ENCODE measurements at places on chromosomes 3 and 15.

GRCh38 chr3:197300361-197300760 is 1.9 kb upstream of the DLG1 start:
- no peak for DNase-seq

DNA sequence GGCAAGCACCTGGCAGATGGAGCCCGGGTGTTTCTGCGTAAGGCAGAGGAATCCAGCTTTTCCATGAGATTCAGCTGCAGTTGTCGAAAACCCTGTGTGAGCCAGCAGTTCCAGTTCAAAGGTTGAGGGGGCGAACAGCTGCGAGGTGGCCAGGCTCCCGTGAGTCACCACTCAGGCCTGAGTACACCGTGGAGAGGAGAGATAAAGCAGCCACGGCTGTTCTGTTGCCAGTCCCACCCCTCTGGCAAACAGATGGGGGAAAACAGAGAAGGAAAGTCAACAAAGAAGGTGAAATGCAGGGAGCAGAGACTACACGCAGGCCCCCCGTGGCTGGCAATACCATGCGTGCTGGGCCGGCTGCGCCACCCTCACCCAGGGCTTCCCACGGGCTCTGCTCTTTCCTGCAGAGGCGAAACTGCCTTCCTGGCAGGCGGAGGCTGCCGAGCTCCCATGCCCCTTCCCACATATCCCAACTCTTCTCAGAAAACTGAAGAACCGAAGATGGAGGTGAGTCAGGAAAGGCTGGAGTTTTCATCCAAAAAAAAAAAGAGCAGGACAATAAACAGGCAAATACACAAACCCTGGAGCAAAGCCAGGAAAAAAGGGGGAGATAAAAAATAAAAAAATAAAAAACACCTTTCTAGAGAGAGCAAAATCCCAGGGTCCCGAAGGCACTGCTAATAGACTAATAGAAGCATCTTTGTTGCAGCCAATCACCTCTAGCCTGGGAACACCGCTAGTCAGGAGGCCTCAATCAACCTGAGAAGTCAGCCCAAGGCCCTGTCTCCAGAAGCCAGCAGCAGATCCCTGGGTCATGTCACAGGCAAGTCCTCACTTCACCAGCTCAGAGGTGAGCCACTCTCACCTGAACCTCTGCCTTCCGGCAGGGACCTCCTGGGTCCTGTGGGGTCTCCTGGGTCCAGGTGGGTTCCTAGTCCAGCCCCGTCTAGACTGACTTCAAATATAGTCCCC is 37.7 kb downstream of the FAM174B start:
- DNase-seq = no peak

- DNase-seq = no peak
These were observed 166.2 kb downstream of the CHDH start for GRCh38 chr3:53680028-53680427.

DNA sequence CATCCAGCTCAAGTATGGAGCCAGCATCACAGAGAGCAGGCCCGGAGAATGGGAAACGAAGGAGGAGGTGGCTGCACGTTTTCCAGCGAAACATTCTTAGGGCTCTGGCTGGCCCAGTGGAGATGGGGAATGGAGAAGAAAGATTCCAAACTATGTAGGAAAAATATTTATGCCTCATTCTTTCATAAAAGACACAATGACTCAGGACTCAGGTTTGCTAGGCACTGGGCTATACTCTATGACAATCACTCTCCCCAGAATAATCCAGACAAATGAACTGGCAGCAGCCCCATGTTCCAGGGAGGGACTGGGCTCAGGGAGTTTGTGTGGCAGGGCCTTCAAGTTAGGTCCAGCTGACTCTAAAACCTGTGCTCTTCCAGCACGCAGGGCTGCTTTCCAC is 110.8 kb upstream of the RAD18 start:
- DNase-seq = no peak

DNA sequence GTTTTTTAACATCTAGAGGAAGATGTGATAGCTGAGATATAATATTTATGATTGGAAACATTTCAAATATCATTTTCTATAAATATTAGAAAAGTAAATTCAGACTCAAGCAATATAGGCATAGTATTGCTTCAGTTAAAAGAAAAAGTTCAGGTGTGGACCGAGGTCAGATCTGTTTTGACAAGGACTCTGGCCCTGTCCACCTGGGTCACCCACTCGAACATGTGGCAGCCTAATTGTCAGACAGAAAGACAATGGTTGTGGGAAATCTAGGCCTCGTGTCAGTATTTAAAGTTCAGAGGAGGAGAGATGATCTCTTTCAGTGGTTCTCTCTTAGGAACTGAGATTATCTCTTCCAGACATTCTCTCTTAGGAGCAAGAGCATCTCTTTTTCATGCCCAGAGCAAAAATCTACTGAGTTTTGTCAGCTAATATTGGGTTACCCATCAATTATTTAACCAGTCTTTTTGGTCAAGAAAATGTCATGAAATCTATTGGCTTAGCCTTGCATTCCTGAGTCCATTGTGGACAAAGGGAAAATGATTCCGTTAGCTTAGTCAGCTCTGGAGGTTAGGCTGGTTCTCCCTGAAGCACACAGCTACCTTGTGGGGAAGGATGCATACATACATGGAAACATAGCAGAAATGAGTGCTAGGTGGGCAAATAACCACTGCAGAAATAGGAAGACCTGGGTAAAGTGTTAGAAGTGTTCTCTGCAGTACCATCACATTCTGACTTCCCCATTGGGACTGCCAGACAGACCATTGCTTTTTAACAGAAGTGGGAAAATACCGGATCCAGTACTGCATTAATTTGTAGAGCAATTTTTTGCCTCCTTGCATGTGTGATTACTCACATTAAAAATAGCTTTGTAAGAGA is 343.3 kb downstream of the GRM7 start:
- DNase-seq = no peak

DNA sequence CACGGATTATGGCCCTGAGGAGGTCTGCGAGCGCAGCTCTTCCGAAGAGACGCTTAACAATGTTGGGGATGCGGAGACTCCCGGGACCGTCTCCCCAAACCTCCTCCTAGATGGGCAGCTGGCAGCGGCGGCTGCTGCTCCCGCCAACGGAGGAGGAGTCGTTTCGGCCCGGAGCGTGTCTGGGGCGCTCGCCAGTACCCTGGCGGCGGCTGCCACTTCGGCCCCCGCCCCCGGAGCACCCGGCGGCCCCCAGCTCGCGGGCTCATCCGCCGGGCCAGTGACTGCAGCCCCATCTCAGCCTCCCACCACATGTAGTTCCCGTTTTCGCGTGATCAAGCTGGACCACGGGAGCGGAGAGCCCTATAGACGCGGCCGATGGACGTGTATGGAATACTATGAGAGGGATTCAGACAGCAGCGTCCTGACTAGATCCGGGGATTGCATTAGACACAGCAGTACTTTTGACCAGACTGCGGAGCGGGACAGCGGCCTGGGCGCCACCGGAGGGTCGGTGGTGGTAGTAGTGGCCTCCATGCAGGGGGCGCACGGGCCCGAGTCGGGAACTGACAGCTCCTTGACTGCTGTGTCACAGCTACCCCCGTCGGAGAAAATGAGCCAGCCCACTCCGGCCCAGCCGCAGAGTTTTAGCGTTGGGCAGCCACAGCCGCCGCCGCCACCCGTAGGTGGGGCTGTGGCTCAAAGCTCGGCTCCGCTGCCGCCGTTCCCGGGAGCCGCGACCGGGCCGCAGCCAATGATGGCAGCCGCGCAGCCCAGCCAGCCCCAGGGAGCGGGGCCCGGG is 1.6 kb downstream of the TSC22D2 start:
- peak; percentile 48 for DNase-seq

DNA sequence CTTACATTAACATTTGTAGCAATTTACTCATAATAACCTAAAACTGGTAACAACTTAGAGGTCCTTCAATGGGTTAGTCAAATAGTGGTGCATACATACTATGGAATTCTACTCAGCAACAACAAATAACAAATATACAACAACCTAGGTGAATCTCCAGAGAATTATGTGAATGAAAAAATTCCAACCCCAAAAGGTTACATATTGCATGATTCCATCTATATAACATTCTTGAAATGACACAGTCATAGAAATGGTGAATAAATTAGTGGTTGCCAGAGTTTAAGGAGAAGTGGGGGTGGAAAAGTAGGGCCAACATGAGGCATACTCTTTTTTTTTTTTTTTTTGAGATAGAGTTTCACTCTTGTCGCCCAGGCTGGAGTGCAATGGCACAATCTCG is 12.7 kb upstream of the SNTN start:
- DNase-seq = no peak

GRCh38 chr3:124630960-124631359 is 99.3 kb upstream of the UMPS start:
- no peak for DNase-seq

- DNase-seq = no peak
These were observed 661 bp upstream of the PARP14 start for GRCh38 chr3:122679882-122680474.

GRCh38 chr3:58120075-58120812 is 90.5 kb downstream of the DNASE1L3 start:
- DNase-seq = no peak

DNA sequence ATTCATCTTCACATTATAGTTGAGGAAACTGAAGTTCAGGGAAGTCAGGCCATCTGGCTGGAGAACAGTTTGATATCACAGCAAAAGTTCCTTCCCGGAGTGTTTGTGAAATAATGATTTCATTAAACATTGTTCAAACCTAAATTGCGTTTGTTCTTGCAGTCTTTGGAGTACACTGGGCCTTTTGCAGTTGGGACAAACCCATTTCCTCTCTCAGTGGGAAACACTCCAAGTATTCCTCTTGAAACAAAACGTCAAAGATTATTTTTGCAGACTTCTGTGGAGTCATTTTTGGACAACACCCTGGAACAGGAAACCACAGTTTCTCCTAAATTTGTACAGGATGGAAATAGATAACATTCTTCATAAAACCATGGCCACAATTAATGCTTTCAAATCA is 287.5 kb downstream of the PTPRG start:
- DNase-seq = no peak

DNA sequence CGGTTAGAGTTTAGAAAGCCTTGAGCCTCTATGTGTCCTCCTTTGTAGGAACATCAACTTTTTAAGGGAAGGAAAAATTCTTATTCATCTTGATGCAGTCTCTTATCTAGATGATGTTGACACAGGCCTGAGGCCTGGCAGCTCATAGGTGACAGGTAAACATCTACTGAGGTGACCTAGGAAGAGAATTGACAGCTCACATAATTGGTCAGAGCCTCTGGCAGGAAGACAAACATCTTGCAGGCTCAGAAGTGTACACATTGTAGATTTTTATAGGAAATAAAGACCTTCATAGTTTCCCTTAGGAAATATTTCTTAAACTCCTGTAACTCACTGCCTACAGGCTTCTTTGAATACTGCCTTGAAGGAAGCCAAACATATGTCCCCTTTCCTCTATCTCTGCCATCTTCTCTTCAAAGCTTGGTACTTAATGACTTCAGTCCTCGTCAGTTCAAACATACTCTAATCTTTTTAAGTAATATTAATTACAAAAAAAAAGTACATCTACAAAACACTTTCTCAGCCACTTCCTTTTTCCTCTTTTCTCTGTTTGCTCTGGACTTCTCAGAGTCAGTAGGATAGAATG is 341.3 kb downstream of the TBL1XR1 start:
- DNase-seq = no peak

- DNase-seq = no peak
These were observed 113.6 kb downstream of the CACNA2D3 start for GRCh38 chr3:54235998-54236397.

GRCh38 chr3:187101184-187102072 is 37.9 kb downstream of the RPL39L start:
- DNase-seq = peak; percentile 31

- no peak for DNase-seq
These were observed 36.5 kb downstream of the GASK1A start for GRCh38 chr3:43015572-43015971.

Measured in activated CD8-positive, alpha-beta memory T cell treated with anti-CD3 and anti-CD28 coated beads for 4 hours (primary cell).